Fibroblast of villous mesenchyme (primary cell): ENCODE measurements at places on chromosomes 12 and 14. TPM values are rescaled to one million over a fixed set of nuclear protein-coding genes. Genes with fewer than 3 reads are reported as not detected.

- DNase-seq: peak; percentile 23
Observed at GRCh38 chr14:72450473-72451044, 443.3 kb downstream of the DPF3 start.

DNA sequence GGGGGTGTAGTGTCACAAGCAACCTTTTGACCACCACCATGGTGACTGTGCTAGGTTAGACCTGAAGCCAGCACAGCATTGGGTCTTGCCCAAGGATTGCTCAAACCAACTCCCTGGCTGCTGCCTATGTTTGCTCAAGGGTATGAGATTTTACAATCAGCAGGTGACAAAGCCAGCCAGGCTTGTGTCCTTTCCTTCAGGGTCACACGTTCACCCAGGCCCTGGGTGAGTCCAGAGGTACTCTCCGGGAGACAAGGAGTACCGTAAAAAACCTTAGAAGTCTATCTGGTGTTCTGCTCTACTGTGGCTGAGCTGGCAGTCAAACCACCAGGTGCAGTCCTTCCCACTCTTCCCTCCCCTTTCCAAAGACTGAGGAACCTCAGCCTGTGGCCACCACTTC is 238.9 kb upstream of the MIS18BP1 start:
- no peak for DNase-seq

The DHRS4L2 gene
- 11.7 and 13.2 TPM in 2 replicates for total RNA-seq

The PLEK2 gene
- 2.2 and 4.5 TPM in 2 replicates for total RNA-seq

The NOP9 gene
- total RNA-seq: 24.5 and 29.4 TPM in 2 replicates
